ENCODE measurements at places on chromosomes 3 and 15.
A peak's percentile ranks its signal among the peaks of the same experiment; 100 is the strongest.

GRCh38 chr3:113245761-113246161 is 34.4 kb downstream of the BOC start:
- peak; percentile 61 for DNase-seq

- DNase-seq: no peak
Observed at GRCh38 chr3:157134620-157135191, 25.2 kb downstream of the CCNL1 start.

DNA sequence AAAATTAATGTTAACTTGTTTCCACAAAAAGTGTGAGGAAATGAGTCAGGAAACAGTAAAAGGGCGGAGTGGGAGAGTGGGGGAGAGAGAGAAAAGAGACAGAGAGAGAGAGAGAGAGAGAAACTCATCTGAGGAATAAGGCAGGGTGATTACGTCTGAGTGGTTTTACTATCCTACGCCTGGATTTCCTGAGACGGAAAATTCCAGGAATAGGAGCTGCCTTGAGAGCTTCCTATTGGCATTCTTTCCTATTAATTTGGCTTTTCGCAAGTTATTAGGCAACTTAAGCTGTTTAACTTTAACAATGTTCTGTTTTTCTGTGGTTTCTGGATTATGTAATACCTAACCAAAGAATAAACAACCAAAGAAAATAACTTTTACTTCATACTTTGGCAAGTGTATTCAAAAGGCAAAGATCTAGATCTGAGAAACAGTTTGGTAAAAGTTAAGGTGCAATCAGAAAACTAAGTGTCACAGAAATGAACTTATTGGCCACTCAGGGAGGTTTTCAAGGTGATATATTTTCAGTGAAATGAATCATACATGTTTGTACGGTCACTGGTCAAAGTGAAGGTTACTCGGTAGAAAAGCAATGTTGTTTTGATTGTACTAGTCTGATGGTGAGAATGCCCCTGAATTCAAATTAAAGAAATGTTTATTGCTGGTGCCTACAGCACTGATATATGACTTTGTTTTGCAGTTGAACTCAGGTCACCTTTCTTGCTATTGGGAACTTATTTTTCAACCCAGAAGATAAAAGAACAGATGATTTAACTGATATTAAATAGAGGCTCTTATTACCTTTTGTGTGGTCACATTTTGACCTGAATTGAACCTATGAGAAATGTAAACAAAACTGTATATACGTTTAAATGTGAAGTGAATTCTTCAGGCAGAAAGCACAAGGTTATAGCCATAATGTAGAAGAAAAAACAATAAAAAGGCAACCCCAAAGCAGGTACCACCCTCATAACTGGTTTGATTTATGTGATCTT is 39.9 kb upstream of the TNFSF10 start:
- peak; percentile 51 for DNase-seq

DNA sequence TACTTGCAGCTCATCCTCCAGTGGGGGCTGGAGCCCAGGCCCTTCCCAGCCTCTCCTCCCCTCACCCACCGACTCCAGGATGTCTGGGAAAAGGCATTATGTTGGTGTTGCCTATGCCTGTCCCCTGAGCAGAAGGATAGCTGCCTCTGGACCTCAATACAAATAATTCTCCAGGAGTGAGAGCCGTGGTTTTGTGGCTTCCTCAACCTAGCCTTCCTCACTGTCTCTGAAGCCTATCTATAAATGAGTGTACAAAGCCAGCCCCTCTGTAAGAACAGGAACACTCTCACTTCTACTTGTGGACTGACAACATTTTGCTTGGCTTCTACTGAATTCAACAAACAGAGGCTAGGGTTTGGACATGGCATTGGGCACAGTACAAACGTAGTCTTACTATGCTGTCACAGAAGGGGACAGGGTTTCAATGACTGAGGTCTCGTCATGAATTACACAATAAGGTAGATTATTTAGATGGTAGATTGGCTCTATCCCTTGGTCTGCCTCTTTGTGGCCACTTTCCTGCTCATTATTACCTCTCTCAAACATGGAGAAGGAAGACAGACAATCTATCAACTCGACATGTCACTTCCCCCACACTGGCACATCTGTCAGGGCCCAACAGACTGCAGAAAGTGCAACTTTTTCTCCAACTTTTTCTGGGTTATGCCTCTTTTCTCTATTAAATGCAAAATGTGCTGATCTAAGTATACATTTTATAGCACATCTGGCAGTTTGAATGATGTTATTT is 82.8 kb upstream of the MEX3B start:
- DNase-seq: no peak

DNA sequence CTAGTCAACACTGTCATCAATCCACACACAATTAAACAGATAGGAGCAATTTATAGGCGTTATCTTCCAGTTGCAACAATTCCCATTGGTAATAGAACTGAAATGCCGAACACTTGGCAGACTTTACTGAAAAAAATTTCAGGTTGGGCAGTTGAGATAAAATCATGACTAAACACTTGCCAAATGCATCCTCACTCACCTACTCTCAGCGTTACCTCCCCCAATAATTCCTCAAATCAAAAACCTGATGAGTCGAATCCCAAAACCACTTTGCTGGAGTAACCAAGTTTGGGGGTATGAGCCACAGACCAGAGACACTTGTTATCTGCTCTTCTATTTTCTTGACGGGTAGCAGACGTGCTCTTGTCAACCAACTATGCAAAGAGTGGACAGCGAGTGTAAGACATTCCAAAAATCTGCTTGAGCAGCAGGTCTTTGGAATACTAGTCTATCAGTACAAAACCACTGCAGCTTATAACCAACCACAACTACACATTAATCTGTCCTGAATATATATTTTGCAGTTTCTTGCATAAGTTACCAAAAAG is 30.3 kb downstream of the PPP1R2 start:
- no peak for DNase-seq

DNA sequence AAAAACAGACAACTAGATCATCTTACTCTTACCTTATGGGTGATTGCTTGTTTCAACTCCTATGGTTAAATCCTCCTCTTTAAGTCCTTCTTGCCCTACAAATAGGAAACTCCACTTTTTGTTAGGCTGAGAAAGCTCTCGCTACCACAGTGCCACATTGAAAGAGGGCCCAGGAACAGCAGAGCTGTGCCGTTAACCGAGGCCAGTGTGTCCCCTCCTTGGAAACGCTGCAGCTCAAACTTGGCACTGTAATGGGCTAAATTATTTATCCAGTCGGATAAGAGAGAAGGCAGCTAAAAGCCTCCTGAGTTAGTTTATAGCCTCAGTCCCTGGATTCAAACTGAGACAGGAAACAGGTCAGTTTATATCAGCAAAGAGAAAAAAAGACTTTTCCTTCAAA is 46.1 kb downstream of the KBTBD12 start:
- DNase-seq: no peak

DNA sequence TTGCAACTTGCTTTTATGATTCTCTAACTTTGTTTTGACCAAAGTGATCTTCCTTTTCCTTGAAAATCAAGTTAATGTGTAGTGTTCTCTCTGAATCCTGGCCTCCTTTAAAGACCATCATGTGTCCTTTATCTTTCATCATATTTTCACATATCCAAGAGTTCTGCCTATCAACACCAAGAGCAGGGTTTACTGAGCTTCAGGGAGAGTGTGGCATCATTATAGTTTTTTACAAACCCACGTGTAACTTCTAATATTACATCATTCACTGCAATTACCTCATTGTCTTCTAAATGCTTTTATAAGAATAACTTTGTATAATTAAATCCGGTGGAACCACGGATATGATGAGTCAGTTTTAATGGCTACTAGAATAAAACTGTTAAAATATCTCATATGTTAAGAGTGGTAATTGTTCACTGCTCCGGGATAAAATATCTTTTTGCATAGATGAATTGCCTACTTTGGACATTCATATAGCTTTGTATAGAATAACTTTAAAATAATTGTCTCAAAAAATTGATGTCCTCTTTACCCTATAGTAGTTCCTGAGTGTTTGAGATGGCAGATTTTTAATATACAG is 248.8 kb upstream of the GRM7 start:
- DNase-seq: no peak

GRCh38 chr15:67587331-67587730 is 44.8 kb downstream of the MAP2K5 start:
- DNase-seq: no peak

DNA sequence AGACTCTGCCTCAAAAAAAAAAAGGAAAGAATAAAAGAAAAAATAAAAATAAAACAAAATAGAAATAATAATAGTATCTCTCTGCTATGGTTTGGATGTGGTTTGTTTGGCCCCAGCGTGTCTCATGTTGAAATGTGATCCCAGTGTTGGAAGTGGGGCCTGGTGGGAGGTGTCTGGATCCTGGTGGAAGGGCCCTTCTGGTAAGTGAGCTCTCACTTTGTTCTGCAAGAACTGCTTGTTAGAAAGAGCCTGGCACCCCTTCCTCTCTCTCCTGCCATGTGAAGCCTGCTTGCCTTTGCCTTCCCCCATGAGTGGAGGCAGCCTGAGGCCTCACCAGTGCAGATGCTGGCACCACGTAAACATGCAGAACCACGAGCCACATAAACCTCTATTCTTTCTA is 26.3 kb downstream of the TMEM44 start:
- no peak for DNase-seq

DNA sequence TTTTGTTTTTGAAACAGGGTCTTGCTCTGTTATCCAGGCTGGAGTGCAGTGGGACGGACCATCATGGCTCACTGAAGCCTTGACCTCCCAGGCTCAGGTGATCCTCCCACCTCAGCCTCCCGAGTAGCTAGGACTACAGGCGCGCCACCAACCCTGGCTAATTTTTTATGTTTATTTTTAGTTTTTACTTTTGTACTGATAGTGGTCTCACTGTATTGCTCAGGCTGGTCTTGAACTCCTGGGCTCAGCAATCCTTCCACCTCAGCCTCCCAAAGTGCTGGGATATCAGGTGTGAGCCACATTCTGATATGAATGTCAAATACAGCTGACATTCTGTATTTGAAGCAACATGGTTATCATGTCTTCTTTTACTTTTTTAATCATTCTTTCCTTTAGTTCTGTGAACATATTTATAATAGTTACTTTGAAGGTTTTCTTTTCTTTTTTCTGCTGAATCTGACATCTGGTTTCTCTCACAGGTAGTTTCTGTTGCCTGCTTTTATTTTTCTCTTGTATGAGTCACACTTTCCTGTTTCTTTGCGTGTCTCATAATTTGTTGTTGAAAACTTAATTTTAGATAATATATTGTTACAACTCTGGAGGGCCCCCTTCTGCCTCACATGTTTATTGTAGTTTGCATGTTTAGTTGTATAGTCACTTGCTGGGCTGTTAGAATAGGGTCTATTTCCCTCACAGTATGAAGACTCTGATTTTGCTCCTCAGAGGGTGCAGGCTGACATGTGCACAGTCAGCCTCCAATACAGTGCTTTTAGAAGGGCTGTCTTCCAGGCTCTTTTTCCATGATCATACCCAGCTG is 8.4 kb upstream of the CNTN4 start:
- no peak for DNase-seq
